ENCODE measurements at places on chromosomes 4 and X. TPM values are rescaled to one million over a fixed set of nuclear protein-coding genes. Genes with fewer than 3 reads are reported as not detected.

Gene GRIA3
- 1.1 TPM for total RNA-seq

Gene UCP1
- not detected for total RNA-seq

Gene PNMA6F
- total RNA-seq, result not detected

Gene CYBB
- total RNA-seq, result not detected

Gene TCEAL2
- not detected for total RNA-seq

Gene USP38
- total RNA-seq, result 13.3 TPM

Gene KDM6A
- 7.5 TPM for total RNA-seq

Gene USP17L15
- total RNA-seq, result not detected
